Pancreas (tissue), 10 donors: ENCODE measurements at places on chromosomes 16 and 17. TPM values are rescaled to one million over a fixed set of nuclear protein-coding genes. Genes with fewer than 3 reads are reported as not detected.

Gene TERB1
- not detected for total RNA-seq

Gene MYH3
- total RNA-seq: 2.4 TPM

Gene C16orf92
- total RNA-seq: not detected

Gene MED9
- total RNA-seq: 8.1 TPM

Gene CPPED1
- 6.6 TPM for total RNA-seq

DNA sequence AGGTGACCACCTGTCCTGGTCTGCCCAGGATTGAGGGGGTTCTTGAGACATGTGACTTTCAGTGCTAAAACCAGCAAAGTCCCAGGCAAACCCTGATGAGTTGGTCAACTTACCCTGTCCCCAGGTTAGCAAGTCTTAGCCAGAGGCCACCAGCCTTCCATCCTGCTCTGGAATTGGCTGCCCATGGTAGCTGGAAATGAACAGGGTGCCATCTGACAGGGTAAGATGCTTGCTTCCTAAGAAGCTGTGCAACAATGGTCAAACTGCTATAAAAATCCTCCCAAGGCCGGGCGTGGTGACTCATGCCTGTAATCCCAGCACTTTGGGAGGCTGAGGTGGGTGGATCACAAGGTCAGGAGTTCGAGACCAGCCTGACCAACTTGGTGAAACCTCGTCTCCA lies 22.8 kb upstream of the MTMR4 start:
- H3K27ac ChIP-seq: no peak overlapping the region
- DNase-seq: no peak
- H3K27me3 ChIP-seq: no peaks in the 10 kb centered on the region

DNA sequence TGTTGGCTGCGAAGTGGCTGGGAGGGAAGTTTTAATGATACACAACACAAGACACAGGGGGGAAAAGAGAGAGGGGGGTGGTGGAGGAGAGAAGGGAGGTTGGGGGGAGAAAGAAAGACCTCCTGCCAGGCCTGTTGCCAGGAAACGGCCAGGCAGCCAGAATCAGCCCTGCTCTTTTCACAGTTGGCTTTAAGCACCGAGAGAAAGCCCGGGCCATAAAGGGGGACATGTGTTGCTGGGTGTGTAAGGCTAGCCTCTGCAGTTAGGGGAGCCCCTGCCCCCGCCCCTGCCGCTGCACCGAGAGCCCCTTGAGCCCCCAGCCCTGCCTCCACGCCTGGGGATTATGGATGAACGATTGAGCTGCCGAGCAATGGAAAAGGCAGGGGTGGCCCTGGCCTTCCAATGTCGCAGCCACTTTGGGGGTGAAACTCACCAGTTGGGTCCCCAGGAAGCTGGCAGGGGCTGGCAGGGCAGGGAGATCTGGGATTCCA lies 13.9 kb upstream of the WNT3 start:
- H3K36me3 ChIP-seq: no peaks in the 10 kb centered on the region
- no peaks in the 10 kb centered on the region for H3K4me1 ChIP-seq
- no peak for DNase-seq
- H3K27ac ChIP-seq: no peak overlapping the region
- H3K4me3 ChIP-seq: no peak overlapping the region
- no peaks in the 10 kb centered on the region for H3K27me3 ChIP-seq

GRCh38 chr17:18980682-18981334 lies 23.8 kb downstream of the FAM83G start:
- no peak for DNase-seq
- H3K4me1 ChIP-seq: no peaks in the 10 kb centered on the region
- peaks cover 15% of the 10 kb centered on the region for H3K36me3 ChIP-seq
- peak overlapping the region; percentile 62 for H3K27ac ChIP-seq
- no peaks in the 10 kb centered on the region for H3K27me3 ChIP-seq

- H3K27ac ChIP-seq: no peak overlapping the region
- H3K4me3 ChIP-seq: no peak overlapping the region
- no peaks in the 10 kb centered on the region for H3K4me1 ChIP-seq
- no peak for DNase-seq
- no peaks in the 10 kb centered on the region for H3K36me3 ChIP-seq
- no peaks in the 10 kb centered on the region for H3K27me3 ChIP-seq
These were observed 13.8 kb downstream of the EMP2 start for GRCh38 chr16:10566613-10567012.

DNA sequence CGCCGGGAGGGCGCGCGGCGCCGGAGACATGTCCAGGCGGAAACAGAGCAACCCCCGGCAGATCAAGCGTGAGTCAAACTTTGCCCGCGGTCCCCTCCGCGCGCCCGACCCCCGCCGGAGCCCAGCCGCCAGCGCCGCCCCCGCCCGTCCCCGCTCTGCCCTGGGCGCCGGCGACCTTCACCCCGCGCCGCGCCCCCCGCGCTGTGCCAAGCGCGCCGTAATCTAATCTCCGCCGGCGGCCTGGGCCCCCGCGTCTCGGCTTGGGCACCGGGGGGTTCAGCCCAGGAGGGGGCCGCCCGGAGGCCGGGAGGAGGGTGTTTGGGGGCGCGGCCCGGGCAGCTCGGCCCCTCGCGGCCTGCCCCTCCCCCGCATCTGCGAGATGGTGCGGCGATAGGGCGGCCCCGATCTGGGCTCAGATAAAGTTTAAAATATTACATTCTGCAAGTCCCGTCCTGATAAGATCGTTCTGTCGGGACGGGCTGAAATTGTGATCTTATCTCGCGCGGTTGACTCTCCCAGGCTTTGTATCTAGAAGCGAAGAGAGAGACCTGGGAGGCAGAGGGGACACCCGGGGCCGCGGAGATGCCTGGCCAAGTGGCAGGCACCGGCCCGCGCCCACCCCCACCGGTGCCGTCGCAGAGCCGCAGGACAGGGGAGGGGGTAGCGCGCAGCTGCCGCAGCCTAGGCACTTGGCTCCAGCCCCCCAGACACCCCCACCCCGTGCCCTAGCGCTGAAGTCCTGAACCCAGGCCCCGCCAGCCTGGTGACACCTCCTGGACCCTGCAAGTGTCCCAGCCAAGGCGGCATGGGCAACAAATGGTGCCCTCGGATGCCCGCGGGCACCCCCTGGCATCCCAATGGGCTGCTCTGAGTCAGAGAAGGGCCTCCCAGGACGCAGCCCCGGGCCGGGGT lies 787 bp downstream of the ZFPM1 start:
- H3K36me3 ChIP-seq: no peaks in the 10 kb centered on the region
- H3K4me1 ChIP-seq: peaks cover 26% of the 10 kb centered on the region
- peak; percentile 73 for DNase-seq
- H3K27me3 ChIP-seq: no peaks in the 10 kb centered on the region
- H3K27ac ChIP-seq: peak overlapping the region; percentile 71

DNA sequence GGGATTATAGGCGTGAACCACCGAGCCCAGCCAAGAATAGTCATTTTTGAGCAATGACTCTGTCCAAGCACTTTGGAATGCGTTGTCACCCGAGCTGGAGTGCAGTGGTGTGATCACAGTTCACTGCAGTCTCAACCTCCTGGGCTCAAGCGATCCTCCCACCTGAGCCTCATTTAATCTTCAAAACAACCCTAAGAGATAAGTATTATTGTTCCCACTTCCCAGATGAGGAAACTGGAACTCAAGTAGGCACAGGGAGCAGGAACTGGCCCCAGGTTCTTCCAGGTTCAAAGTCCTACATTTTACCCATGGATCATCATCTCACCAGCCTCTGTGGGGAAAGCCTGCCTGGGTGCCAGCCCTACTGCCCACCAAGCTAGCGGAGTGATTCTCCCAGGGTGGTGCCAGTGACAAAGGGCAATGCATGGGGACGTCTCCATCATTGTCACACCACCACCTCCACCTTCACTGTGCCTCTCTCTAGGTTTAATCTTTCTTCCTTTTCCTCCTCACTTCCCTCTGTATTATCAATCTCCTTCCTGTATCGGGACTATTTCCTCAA lies 11.3 kb upstream of the RNF157 start:
- no peak for DNase-seq
- H3K27me3 ChIP-seq: no peaks in the 10 kb centered on the region
- H3K27ac ChIP-seq: peak overlapping the region; percentile 25
- no peaks in the 10 kb centered on the region for H3K36me3 ChIP-seq

- H3K36me3 ChIP-seq: no peaks in the 10 kb centered on the region
- H3K4me3 ChIP-seq: no peak overlapping the region
- H3K27me3 ChIP-seq: no peaks in the 10 kb centered on the region
- H3K4me1 ChIP-seq: no peaks in the 10 kb centered on the region
- no peak for DNase-seq
These were observed 45.1 kb upstream of the SSTR5 start for GRCh38 chr16:1027501-1027815.

GRCh38 chr17:12227547-12227946 lies 206.9 kb downstream of the MAP2K4 start:
- no peaks in the 10 kb centered on the region for H3K27me3 ChIP-seq
- no peaks in the 10 kb centered on the region for H3K4me1 ChIP-seq
- H3K4me3 ChIP-seq: no peak overlapping the region
